ENCODE measurements at places on chromosomes 2 and 18.
A peak's percentile ranks its signal among the peaks of the same experiment; 100 is the strongest.

DNA sequence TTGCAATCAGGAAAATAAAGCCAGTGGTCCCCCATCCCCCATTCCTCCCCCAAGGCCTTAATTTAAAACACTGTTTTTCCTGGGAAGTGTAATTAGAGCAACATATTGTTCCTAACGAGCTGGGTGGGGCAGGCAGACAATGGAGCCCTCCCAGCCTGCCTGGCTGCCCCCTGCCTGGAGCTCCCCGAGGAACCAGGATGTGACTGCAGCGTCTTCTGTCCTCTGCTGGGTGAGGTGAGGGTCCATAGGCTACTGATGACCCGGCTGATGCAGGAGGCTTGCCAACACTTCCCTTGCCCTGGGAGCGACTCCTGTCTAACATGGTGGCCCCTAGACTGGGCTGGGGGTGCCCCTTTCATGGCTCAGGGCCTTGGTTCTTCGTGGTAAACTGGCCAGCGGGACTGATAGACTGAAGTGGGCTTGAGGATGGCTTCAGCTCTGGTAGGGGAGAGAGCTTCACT lies 152.4 kb downstream of the DYSF start:
- no peak for DNase-seq

GRCh38 chr2:103005393-103005792 lies 243.6 kb downstream of the TMEM182 start:
- DNase-seq, result no peak

- DNase-seq, result peak; percentile 50
Measured at GRCh38 chr2:121429119-121429903, 101.4 kb upstream of the RNU4ATAC start.

GRCh38 chr2:219636144-219636915 lies 8.9 kb downstream of the SLC4A3 start:
- no peak for DNase-seq

DNA sequence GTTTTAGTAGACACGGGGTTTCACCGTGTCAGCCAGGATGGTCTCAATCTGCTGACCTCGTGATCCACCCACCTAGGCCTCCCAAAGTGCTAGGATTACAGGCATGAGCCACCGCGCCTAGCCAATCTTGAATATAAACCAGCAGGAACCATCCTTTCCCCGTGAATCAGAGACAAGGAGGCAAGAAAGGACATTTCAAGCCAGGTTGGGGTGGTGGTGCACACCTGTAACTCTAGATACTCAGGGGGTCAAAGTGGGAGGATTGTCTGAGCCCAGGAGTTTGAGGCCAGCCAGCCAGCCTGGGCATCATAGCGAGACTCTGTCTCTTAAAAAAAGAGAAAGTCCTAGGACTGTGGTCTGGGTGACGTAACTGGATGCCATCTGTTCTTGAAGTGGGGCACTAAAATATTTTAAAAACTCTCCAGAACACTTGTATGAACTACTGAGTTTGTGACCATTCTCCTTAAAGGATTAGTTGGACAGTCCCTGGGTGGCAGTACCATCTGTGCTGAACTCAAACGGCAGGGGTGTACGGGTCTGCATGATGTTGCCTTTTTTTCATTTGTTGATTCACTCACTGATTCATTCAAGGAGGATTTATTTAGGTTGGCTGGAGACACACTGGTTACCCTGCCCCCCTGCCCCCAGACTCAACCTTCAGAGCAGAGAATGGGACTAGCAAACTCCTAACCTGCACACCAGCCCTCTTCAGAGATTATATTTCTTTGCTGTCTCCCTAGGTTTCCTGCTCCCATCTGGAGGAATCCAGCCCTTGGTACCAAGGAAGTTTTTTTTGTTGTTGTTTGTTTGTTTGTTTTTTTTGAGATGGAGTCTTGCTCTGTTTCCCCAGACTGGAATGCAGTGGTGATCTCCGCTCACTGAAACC lies 2.9 kb upstream of the TLX2 start:
- no peak for DNase-seq

GRCh38 chr2:15841776-15842560 lies 98.4 kb upstream of the MYCN start:
- no peak for DNase-seq

DNA sequence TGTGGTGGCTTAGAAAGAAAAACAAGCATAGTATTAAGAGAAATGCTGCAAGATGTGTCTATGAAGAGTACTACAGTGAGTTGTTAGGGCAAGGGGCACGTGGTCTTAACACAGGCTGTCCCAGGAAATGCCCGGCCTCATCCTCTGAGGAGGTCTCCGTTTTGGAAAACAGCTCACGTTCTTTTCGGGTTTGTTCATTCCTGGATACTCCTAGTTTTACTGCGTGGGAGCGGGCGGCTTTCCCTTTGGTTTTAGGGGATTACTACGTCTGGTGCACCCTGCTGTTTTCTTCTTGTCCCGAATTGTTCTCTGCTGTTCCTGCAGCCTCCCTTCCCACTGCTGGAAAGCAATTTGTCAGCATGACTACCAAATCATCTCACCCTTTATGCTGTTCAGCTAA lies 55.5 kb upstream of the RAB6D start:
- peak; percentile 15 for DNase-seq

- DNase-seq, result peak; percentile 52
Measured at GRCh38 chr2:152648336-152648735, 68.9 kb downstream of the PRPF40A start.

DNA sequence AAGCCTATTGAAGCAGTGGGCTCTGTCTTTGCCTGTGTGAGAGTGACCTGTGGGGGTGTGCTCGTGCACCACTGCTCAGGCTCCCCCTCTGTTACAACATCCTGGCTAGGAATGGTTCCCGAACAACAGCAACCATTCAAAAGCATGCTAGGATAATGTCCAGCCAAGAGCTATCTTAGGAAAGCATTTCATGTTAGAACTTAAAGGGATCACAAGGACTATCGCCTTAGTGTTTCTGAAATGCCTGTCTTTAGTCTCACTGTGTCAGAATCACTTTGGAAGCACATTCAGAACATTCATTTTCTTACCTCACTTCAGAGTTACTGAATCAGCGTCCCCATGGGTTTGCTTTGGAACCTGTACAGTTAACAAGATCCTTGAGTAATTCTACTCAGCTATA lies 134.9 kb upstream of the DSEL start:
- DNase-seq, result no peak

- peak; percentile 99 for DNase-seq
Measured at GRCh38 chr2:28621172-28622100, 125.6 kb downstream of the PLB1 start.

DNA sequence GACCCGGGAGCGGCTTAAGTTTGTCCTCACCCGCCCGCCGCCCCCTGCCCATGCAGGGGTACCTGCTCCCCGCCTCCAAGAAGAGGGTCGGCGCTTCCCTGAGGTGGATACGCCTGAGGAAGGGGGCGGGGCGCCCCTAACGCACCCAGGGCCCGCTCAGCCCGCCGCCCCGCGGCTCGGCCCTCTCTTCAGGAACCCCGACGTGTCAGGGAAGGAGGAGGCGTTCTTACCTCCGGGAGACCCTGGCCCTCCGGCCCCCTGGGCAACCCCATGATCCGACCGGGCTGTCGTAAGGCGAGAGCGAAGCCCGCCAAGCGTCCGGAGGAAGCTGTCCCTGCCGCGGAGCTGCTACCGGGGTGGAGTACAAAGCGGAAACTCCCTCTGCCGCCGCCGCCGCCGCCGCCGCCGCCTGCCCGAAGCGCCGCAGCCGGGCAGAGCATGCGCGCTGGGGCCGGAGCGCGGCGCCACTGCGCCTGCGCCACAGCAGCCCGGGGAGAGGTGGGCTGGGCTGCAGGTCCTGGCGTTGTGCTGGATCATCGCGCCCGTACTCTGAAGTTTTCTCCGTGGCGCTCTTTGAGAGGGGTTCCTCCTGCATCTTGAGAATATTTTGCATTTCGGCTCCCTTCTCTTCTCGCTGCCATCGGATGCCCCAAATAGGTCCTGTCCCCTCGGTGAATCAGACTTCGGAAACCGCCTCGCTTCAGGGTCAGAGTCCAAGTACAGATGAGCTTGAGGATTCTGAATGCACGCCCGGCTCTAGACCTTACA lies at the start of gene CCDC93:
Gene CCDC93 (minus strand): TSS at position 347 of the 768 bp plus-strand sequence. CDS start 75 bp downstream, at position 272.
- peak; percentile 86 for DNase-seq

DNA sequence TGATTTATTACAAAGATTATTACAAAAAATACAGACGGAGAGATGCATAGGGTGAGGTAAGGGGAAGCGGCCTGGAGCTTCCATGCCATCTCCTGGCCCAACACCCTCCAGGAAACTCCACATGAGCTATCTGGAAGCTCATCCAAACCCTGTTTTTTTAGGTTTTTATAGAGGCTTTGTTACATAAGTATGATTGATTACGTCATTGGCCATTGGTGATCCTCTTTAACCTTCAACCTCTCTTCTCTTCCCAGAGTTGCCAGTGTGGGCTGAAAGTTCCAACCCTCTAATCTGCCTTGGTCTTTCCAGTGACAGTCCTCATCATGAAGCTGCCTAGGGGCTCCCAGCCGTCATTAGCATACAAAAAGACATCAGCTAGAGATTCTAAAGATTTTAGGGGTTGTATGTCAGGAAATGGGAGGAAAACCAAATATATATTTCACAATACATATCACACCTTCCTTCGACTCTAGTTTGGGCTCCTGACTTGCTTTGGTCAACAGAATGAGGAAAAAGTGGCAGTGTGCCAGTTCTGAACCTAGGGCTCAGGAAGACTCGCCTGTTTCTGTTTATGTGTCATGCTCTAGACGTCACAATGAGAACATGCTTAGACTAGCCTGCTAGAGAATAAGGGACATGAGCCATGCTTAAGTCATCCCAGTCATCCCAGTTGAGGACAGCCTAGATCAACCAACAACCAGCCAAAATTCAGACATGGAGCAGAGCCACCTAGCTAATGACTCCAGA lies 54.1 kb downstream of the ETAA1 start:
- DNase-seq, result peak; percentile 79

- DNase-seq, result no peak
Measured at GRCh38 chr2:163779970-163780597, 44.3 kb upstream of the FIGN start.

DNA sequence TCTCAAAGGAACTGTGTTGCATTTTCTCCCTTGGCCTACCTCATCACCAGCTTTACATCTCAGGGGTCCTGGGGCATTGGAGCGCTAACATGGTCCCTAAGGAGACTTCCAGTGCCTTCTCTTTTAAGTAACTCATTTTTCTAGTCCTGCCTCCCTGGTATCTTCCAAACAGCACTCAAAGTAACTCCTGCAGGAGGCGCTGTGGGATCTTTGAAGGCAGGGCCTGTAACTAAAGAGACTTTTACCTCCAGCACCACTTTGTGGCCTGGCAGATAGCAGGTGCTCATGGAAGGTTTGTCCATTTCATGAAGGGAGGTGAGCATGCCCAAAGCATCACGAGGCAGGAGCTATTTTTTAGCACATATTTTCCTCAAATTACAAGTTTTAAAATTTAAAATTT lies 411.0 kb upstream of the GYPC start:
- DNase-seq, result peak; percentile 5

DNA sequence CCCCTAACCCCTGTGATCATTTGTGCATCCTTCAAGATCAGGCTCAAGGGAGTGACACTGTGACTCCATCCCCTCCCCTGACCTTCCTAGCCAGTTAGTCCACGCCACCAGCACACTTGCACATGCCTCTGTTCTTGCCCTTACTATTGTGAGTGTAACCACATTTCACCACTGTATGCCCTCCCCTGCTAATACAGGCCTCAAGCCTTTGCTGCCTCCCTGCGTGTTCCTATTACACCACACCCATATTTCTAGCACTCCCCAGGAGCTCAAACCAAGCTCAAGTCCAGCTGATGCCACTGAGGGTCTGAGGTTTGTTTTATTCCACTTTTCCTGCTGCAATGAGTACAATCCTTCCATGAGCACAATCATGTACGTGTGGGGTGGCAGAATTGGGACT lies 288.9 kb upstream of the FBXO11 start:
- DNase-seq, result peak; percentile 20

GRCh38 chr2:26535663-26536275 lies 57.8 kb upstream of the OTOF start:
- DNase-seq, result no peak

DNA sequence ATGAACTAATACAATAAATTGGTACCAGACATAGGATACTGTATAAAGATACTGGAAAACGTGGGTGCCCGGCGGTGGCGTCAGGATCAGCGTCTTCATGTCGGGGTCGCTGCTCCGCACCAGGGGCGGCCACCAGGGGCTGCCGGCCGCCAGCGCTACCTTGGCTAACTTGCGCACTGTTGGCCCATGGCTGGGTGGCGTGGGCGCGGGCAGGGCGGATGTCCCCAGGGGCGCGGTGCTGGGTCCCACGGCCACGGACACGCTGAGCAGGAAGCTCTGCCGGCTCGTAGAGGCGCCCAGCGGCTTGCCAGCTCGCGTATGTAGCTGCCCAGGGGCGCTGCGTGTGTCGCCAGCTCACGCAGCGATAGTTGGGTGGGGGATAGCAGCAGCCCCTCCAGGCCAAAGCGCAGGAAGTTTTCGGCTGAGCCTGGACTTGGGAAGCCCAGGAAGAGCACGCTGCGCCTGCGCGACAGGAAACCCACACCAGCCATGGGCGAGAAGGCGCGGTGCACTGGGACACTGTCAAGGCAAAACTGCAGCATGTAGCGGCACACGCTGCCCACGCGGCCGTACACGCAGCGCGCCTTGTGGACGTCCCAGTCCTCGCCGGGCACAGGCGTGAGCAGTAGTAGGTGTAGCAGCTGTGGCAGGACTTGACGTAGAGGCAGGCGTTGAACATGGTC lies 299.9 kb downstream of the CCDC74A start:
- DNase-seq, result no peak

DNA sequence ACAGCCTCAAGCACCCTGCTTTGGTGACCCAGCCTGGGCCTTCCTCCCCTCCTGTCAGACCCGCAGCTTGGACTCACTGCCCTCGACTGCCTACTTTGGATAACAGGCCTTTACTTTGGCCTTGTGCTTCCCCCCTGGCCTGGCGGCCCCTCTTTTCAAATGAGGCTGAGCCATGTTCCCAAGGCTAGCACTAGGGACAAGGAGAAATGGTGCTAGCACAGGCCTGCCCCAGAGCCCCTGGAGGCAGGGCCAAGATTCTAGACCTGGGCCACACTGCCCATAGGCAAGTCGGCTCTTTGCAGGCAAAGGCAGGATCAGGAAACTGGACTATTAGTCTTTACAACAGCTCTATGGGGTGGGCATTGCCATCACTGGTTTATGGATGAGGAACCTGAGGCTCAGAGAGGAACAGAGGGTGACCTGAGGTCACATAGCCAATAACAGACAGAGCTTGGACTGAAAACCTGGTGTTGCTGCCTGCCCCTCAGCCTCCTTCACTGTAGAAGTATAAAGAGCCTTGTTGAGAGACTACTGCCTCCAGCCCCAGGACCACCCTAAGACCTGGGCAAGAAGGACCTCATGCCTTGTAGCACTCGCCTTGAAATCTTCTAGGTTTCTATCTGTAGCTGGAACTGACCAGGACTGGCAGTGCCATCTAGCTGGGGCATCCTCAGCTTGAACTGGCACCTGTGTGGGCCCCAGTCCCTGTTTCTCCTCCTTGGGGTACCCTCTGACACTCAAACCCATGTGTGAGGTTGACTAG lies 266.3 kb downstream of the DYSF start:
- no peak for DNase-seq
